ENCODE measurements at places on chromosomes 3 and 15.

DNA sequence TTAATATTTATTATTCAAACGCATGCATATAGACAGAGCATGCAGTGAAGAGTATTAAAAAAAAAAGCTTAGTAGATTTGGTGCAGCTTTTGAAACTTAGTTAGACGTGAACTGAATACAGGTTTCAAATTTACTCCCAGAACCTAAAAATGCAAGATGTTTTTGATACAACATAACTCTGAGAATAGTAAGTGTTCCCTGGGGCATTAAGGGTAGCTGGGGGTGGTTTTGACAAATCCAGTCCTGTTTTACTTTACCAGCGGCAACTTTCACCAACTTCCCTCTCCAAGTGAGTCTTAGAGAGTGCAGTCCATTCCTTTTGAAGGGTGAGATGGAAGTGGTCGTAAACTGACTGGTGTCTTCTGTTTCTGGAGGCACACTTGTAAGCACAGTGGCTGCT, 11.2 kb downstream of the NCBP2 start:
- no peak for DNase-seq

DNA sequence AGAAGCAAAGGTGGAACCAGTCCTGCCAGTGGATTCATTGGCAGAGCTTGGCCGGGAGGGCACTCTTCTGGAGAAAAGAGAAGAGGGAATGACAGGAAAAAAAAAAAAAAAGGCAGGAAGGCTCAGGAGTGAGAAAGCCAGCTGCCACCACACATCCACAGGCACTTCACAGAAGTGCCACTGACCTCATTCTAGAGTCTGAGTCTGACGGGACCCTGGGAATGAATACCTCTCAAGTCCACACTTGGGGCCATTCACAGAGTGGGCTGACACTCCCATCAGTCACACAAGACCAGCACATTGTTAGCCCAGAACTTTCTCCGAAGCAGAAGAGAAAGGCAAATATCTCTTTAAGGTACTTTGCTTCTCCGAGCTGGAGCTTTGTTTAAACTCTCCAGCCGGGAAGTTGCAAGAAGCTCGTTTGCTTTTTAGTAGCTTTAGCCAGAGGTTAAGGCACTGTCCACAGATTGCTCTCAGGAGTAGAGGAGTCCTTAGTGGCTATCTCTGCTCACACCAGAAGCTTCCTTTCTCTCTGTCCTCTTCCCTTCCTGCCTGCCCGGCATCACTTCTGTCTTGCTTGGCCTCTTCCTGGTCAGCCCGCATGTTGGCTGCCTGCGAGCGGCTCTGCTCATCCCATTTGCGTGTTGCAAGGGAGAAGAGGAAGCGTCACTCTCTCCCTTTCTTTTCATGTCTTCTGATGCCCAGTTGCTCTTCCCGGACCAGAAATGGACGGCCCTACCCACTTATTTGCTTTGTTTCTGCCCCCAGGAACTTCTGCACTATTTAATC, 53.8 kb downstream of the CMTM6 start:
- peak; percentile 35 for DNase-seq

GRCh38 chr3:134007819-134008218, 21.9 kb downstream of the SLCO2A1 start:
- DNase-seq, result no peak

GRCh38 chr15:34802371-34802770, 7.0 kb upstream of the ACTC1 start:
- DNase-seq, result no peak

GRCh38 chr3:120021523-120021922, 72.7 kb downstream of the GSK3B start:
- DNase-seq, result no peak

- no peak for DNase-seq
Measured at GRCh38 chr3:45218578-45219390, 7.3 kb downstream of the TMEM158 start.

GRCh38 chr3:188824566-188824965, 347.2 kb upstream of the TPRG1 start:
- no peak for DNase-seq

DNA sequence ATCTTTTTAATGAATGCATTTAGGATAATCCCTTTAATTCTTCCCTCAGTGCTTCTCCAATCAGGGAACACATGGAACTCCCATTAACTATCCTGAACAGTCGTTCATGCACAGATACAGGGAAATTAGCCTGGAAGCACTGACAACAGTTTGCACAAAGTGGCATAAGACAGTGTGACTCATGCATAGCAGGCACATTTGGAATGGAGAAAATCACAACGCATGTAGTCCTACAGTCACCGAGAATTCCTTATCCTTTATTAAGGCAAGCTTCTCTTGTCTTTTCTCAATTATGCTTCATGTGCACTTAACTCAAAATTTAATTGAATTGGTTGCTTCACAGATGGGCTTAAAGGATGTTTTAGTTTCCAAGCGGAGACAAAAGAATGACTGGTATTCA, 155.0 kb upstream of the CRBN start:
- DNase-seq, result peak; percentile 65

GRCh38 chr15:80476036-80476435, 71.9 kb downstream of the ARNT2 start:
- DNase-seq, result no peak

- no peak for DNase-seq
Measured at GRCh38 chr3:24004171-24004938, 59.3 kb downstream of the NR1D2 start.

DNA sequence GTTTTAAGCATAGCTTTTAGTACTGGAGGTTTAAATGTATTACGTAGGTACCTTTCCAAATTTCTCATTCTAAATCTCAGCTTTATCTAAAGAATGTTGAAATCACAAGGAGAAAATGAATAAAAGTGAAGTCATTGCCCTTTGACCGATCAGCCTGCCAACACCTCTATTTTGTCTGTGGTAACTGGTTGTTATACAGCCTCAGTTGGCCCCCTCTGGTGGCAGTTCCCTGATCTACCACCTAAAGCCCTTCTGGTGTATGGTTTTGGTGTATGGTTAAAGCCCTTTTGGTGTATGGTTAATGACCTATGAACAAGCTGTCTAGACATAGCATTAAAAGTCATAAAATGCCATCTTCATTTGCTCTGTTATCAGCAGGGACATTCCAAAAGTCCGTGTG, 378.2 kb upstream of the AZI2 start:
- peak; percentile 42 for DNase-seq

- no peak for DNase-seq
Measured at GRCh38 chr15:62190274-62190673, 25.2 kb upstream of the C2CD4B start.

DNA sequence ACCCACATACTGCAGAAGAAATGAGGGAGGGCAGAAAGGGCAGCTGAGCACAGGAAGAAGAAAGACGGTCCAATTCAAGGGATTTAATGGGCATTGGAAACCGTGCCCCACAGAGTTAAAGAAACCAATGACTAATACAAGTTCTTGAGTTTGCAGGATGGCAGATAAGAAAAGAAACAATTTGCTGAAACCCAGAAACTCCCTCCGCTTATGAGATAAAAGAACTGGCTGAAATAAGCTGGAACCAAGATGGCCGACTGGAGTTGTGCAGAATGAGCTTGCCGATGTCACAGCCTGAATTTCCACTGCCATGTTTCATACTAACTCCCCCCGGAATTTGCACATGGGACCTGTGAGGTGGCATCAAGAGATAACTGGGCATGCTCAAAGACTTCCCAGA, 47.1 kb downstream of the SCAP start:
- no peak for DNase-seq

GRCh38 chr15:96538491-96538890, 208.0 kb downstream of the NR2F2 start:
- DNase-seq, result no peak

DNA sequence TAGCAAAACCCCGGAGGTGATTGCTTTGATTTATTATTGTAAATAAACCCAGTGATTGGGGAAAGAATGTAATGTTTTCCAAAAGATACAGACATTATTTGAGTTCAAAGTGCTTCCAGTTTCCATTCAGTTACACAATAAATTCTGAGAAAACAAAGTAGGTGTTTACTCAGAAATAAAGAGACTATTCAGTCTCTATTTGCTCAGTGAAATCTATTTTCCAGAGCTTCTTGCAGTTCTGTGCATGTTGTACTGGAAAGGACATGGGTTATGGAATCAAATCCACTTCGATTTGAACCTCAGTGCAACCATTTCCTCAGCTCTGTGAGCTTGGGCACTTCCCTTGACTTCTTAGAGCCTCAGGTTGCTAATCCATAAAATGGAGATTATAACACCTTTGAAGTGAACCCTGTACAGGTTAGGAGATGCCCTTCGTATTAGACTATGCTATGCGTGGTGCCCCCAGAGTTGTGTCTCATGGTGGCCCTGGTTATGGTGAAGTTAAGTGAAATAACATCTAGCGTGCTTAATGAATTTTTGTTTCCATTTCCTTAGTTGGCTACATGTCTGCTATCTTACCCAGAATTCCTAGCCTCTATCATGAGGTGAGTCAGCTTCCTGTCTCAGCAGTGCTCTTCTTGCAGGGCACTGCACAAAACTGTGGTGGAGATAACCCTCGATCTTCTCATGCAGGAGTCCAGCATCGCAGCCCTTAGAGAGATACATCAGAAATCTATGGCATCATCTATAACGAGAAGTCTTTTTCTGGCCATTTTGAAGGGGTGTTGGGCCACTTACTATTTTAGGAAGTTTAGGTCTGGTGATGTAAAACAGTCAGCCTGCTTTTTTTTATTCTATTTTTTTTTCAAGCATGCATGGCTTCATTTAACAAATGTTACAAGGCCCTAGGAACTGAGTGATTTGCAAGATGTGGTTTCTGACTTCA, 97.7 kb downstream of the RPL39L start:
- no peak for DNase-seq

GRCh38 chr3:68006646-68007045, 352.2 kb upstream of the SUCLG2 start:
- no peak for DNase-seq

- DNase-seq, result no peak
Measured at GRCh38 chr3:171245796-171246765, 214.1 kb downstream of the TNIK start.

GRCh38 chr3:12759097-12759679, at the start of gene TMEM40:
Gene TMEM40, minus strand, starts transcription at chr3:12759259. Its CDS starts 9,427 bp downstream, at chr3:12749832.
- no peak for DNase-seq

DNA sequence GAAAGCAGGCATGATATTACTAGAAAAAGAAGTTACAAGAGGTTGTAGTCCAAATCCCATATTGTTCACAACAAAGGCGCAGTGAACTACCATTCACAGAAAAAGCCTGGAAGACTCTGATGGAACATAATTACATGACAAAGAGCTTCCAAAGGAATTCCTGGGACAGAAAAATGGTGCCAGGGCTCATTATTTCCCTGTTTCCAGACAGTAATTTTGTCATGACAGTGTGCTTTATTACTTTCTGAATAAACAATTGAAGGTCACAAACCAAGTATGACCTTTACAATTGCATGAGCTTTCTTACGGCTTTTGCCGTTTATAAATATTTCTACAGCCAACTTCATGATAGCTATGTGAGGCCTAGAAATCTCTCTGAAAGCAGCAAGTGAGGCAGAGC, 61.0 kb downstream of the CYFIP1 start:
- DNase-seq, result no peak

- peak; percentile 65 for DNase-seq
Measured at GRCh38 chr3:123346021-123346420, 102.9 kb downstream of the ADCY5 start.

GRCh38 chr3:157059181-157059580, 100.8 kb downstream of the CCNL1 start:
- DNase-seq, result no peak

DNA sequence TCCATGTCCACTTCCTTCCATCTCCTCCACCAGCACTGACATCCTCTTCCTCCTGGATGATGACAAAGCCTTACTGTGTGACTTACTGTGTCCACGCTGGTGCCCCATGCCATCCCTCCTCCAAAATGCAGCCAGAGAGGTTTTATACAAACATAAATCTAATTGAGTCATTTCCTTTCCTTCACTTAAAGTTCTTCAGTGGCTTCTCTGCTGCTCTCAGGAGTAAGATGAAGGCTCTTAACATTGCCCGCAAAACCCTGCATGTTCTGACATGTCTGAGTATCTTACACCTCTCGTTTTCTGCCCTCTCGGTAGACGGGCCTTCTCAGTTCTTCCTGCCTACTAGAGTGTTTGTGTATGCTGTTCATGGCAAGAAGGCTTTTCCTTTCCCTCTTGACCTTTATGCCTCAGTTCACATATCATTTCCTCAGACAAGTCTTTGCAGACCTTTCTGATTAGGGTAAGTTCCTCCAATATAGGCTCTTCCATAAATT, 175.5 kb downstream of the CFAP20DC start:
- no peak for DNase-seq

DNA sequence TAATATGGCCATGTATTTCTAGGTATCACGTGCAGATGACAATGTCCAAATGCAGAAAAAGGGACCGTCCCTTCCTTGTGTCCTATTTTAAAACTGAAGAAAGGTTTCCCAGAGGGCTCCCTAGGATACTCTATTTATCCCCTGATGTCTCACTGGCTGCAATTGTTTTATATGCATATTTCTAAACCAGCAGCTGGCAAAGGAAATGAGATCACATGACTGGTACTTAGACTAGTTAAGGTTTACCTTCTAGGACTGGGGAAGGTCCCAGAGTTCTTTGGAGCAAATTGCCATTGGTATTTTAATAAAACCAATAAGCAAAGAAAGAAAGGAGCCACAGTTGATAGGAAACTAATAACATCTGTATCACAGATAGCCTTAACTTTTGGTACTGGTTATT, 29.5 kb downstream of the GTF2E1 start:
- no peak for DNase-seq

DNA sequence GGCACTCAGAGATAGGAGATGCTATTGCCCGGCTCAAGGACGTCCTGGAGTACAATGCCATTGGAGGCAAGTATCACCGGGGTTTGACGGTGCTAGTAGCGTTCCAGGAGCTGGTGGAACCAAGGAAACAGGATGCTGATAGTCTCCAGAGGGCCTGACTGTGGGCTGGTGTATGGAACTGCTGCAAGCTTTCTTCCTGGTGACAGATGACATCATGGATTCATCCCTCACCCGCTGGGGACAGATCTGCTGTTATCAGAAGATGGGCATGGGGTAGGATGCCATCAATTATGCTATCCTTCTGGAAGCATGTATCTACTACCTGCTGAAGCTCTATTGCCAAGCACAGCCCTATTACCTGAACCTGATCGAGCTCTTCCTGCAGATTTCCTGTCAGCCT, 26.4 kb downstream of the BCL2A1 start:
- DNase-seq, result no peak

DNA sequence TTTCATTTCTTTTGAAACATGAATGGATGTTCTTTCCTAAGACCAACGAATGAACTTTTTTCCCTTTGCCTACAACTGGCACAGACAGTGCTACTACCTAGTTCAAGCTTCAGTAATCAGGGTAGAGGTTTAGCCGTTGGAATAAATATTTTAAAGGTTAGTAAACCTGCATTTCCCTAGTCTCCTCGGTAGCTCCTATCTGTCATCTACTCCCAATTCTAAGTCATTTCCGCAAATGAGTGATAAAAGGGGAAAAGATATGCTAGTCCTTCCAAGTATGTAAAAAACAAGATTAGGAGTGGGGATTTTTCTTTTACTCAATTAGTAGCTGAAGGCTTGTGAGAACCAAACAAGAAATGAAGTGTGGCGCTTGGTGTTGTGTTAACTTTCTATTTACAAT, 15.2 kb downstream of the SLTM start:
- no peak for DNase-seq

Data from head of caudate nucleus (tissue), 42 donors.